Activated T-cell treated with anti-CD3 and anti-CD28 coated beads, Interleukin-2, amount 50 U/mL, for 72 hours (primary cell): ENCODE measurements at places on chromosomes 3 and 15. TPM values are rescaled to one million over a fixed set of nuclear protein-coding genes. Genes with fewer than 3 reads are reported as not detected.

DNA sequence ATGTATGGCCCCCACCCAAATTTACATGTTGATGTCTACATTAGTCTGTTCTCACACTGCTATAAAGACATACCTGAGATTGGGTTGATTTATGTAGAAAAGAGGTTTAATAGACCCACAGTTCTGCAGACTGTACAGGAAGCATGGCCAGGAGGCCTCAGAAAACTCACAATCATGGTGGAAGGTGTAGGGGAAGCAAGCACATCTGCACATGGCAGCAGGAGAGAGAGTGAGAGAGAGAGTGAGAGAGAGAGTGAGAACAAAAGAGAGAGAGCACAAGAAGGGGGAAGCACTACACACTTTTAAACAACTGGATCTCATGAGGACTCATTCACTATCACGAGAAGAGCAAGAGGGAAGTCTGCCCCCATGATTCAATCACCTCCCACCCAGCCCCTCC, 130.5 kb downstream of the XXYLT1 start:
- H3K4me1 ChIP-seq: no peaks in the 10 kb centered on the region
- H3K27me3 ChIP-seq: no peaks in the 10 kb centered on the region

GRCh38 chr15:75095594-75095993, 72.2 kb downstream of the PPCDC start:
- H3K4me3 ChIP-seq: no peak overlapping the region
- peaks cover 22% of the 10 kb centered on the region for H3K4me1 ChIP-seq
- H3K27ac ChIP-seq: no peak overlapping the region
- DNase-seq: no peak

DNA sequence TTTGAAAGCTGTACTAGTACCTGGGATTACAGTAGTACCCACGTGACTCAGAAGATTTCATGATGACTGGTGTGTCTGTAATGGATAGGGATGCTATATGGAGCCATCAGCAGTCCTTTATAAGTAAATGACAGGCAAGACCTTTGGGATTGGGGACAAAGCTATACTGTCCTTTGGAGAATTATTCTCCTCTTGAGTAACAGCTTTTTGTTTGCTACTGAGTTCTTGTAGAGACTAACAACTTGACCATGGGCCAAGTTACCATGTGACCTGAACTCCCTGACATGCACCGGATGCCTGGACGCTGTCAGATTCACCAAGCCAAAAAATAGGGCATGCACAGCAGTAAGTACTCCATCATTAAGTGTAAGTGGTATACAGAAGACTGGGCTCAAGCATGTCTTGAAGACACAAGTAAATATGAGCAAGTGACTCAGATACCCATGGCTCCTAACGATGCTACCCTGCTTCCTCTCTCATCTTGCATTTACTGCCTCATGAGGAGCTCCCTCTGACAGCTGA, 12.9 kb downstream of the SEC11A start:
- no peaks in the 10 kb centered on the region for H3K27me3 ChIP-seq
- DNase-seq: no peak
- peaks cover 5% of the 10 kb centered on the region for H3K36me3 ChIP-seq

Gene MAN2C1
- total RNA-seq: 120 TPM

- no peaks in the 10 kb centered on the region for H3K4me1 ChIP-seq
- no peak overlapping the region for H3K27ac ChIP-seq
- H3K4me3 ChIP-seq: no peak overlapping the region
- peaks cover 21% of the 10 kb centered on the region for H3K27me3 ChIP-seq
- H3K36me3 ChIP-seq: no peaks in the 10 kb centered on the region
Observed at GRCh38 chr15:101481381-101481705, 8.2 kb downstream of the PCSK6 start.

- no peaks in the 10 kb centered on the region for H3K4me1 ChIP-seq
- no peak overlapping the region for H3K4me3 ChIP-seq
- H3K36me3 ChIP-seq: no peaks in the 10 kb centered on the region
- no peak overlapping the region for H3K27ac ChIP-seq
Observed at GRCh38 chr3:165439765-165440164, 243.6 kb upstream of the SLITRK3 start.
